T-cell (primary cell): ENCODE measurements at places on chromosomes 5 and 9.

GRCh38 chr5:10671041-10672008, 89.7 kb downstream of the DAP start:
- H3K4me3 ChIP-seq, result no peak overlapping the region
- DNase-seq, result no peak
- H3K27me3 ChIP-seq, result no peaks in the 10 kb centered on the region

GRCh38 chr5:43422143-43422542, 10.0 kb upstream of the CCL28 start:
- no peak for DNase-seq
- no peaks in the 10 kb centered on the region for H3K4me1 ChIP-seq
- H3K36me3 ChIP-seq, result no peaks in the 10 kb centered on the region
- H3K27me3 ChIP-seq, result peaks cover 6% of the 10 kb centered on the region

- H3K4me1 ChIP-seq, result no peaks in the 10 kb centered on the region
- no peak overlapping the region for H3K27ac ChIP-seq
- DNase-seq, result no peak
- H3K4me3 ChIP-seq, result no peak overlapping the region
- no peaks in the 10 kb centered on the region for H3K36me3 ChIP-seq
These were observed 7.7 kb downstream of the FBXO38 start for GRCh38 chr5:148391422-148391821.

GRCh38 chr5:59554501-59554900, 339.0 kb downstream of the PDE4D start:
- H3K4me1 ChIP-seq, result no peaks in the 10 kb centered on the region
- H3K27me3 ChIP-seq, result no peaks in the 10 kb centered on the region
- H3K36me3 ChIP-seq, result no peaks in the 10 kb centered on the region
- DNase-seq, result no peak
- no peak overlapping the region for H3K4me3 ChIP-seq

DNA sequence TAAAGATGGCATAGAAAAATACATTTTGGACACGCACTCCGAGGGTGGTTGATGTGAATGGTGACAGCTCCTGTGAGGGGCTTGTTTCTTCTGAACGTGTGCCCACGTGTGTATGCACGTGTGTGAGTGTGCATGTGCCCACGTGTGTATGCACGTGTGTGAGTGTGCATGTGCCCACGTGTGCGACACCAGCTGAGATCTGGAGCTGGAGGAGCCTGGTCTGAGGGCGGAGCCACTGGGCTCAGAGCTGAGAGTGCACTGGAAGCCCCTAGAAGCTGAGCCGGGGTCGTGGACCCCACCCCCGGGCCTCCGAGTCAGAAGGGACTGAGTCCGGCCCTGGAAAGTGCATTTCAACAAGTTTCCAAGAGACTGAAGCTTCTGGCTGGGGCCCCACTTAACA, 282.5 kb upstream of the IRX4 start:
- no peak for DNase-seq
- H3K4me1 ChIP-seq, result no peaks in the 10 kb centered on the region
- H3K27ac ChIP-seq, result no peak overlapping the region

GRCh38 chr5:31182136-31182535, 11.3 kb upstream of the CDH6 start:
- no peaks in the 10 kb centered on the region for H3K36me3 ChIP-seq
- H3K27ac ChIP-seq, result no peak overlapping the region
- H3K27me3 ChIP-seq, result no peaks in the 10 kb centered on the region
- DNase-seq, result no peak
- H3K4me3 ChIP-seq, result no peak overlapping the region
- H3K4me1 ChIP-seq, result no peaks in the 10 kb centered on the region

DNA sequence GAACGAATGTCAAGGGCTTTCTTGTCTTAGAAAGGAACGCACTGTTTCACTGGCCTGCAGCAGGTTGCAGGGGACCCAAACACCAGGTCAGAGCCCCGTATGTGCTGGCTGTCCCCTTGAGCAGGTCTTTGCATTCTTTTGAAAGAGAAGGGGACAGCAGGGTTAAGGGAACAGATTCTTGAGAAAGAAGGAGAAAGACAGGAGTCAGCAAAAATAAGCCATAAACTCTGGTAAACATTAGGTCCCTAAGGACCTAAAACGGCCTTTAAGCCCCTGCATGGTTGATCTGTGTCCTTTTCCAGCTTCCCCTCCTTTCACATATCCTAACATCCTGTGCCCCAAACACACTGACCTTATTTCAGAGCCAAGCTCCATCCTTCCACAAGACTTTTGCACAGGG, 190.8 kb upstream of the ADRA1B start:
- no peak for DNase-seq
- H3K36me3 ChIP-seq, result no peaks in the 10 kb centered on the region
- H3K27me3 ChIP-seq, result no peaks in the 10 kb centered on the region
- H3K4me1 ChIP-seq, result no peaks in the 10 kb centered on the region

GRCh38 chr5:72747826-72748225, 68.6 kb upstream of the TNPO1 start:
- H3K4me1 ChIP-seq, result no peaks in the 10 kb centered on the region
- no peak overlapping the region for H3K27ac ChIP-seq
- no peaks in the 10 kb centered on the region for H3K27me3 ChIP-seq
- no peak overlapping the region for H3K4me3 ChIP-seq
- H3K36me3 ChIP-seq, result no peaks in the 10 kb centered on the region
- DNase-seq, result no peak

DNA sequence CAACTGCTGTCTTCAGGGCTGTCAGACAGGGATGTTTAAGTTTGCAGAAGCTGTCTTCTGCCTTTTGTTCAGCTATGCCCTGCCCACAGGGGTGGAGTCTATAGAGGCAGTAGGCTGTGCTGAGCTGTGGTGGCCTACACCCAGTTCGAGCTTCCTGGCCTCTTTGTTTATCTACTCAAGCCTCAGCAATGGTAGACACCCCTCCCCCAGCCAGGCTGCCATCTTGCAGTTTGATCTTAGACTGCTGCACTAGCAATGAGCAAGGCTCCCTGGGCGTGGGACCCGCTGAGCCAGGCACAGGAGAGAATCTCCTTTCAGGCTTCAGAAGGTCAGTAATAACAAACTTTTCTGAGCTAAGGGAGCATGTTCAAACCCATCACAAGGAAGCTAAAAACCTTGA, 545.3 kb downstream of the TLE4 start:
- no peaks in the 10 kb centered on the region for H3K4me1 ChIP-seq
- H3K27ac ChIP-seq, result no peak overlapping the region

DNA sequence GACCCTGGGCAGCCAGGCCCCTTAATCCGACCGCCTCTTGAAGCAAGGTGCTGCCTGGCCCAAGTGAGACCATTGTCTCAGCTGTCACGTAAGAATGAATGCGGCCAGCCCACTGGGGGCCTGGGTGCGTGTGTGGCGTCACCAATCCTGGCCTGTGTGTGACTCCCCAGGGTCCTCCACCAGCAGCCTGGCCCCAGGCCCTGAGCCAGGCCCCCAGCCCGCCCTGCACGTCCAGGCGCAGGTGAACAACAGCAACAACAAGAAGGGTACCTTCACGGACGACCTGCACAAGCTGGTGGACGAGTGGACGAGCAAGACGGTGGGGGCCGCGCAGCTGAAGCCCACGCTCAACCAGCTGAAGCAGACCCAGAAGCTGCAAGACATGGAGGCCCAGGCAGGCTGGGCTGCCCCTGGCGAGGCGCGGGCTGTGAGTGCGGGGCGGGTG, 124.2 kb downstream of the WNK2 start:
- H3K27ac ChIP-seq, result no peak overlapping the region
- H3K27me3 ChIP-seq, result no peaks in the 10 kb centered on the region
- DNase-seq, result no peak
- no peak overlapping the region for H3K4me3 ChIP-seq

DNA sequence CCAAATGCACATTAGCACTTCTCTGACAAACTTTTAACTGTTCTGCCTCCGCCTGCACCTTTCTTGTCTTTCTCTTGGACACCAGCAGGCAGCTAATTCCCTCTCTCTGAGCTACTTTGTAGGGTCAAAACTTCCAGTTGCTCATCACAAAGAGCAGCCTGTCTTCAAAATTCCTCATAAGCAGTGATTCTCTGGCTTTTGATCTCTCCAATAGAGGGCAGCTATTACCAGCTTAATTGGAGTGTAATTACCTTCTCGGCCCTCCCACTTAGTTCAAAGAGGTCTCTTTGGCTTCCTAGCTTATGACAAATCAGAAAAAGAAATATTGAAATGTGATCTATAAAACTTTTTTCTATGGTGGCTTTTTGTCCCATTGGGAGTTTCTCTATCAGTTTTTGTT, 43.6 kb upstream of the RAD23B start:
- H3K27ac ChIP-seq, result no peak overlapping the region
- H3K4me3 ChIP-seq, result no peak overlapping the region
- no peaks in the 10 kb centered on the region for H3K4me1 ChIP-seq
- H3K27me3 ChIP-seq, result no peaks in the 10 kb centered on the region
- H3K36me3 ChIP-seq, result no peaks in the 10 kb centered on the region
- no peak for DNase-seq

DNA sequence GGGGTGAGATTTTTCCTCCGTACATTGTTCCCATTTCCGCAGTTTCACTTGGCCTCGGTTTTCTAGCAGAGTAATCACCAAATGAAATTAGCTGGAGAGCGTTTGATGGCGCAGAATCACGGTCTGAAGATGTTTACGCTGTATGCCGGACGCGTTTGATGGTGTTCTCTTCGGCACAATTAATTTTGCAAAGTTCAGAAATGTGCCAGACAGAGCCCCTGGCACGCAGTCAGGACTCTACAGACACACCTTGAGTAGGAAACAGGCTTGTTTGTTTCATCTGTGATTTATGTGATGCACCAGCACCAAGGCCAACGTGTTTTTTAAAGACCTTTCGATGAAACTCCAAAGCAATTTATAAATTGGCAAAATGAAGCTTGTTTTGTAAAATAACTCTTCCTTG, 863 bp upstream of the LIFR start:
- no peak for DNase-seq
- peaks cover 20% of the 10 kb centered on the region for H3K27me3 ChIP-seq
- H3K4me3 ChIP-seq, result peak overlapping the region; percentile 46
- no peaks in the 10 kb centered on the region for H3K36me3 ChIP-seq

GRCh38 chr5:14408969-14409586, 172.5 kb upstream of the OTULINL start:
- no peak for DNase-seq
- H3K36me3 ChIP-seq, result no peaks in the 10 kb centered on the region
- H3K4me1 ChIP-seq, result peaks cover 15% of the 10 kb centered on the region
- no peaks in the 10 kb centered on the region for H3K27me3 ChIP-seq
- H3K4me3 ChIP-seq, result no peak overlapping the region

GRCh38 chr5:59097116-59097515, 514.2 kb downstream of the RAB3C start:
- peaks cover 19% of the 10 kb centered on the region for H3K4me1 ChIP-seq
- no peak overlapping the region for H3K27ac ChIP-seq
- no peaks in the 10 kb centered on the region for H3K36me3 ChIP-seq
- no peak for DNase-seq
